Panc1 (cell line): ENCODE measurements at places on chromosomes 3 and 15. TPM values are rescaled to one million over a fixed set of nuclear protein-coding genes. Genes with fewer than 3 reads are reported as not detected.

- no peaks in the 10 kb centered on the region for H3K4me1 ChIP-seq
- H3K27ac ChIP-seq, result no peak overlapping the region
- H3K4me3 ChIP-seq, result no peak overlapping the region
- H3K36me3 ChIP-seq, result no peaks in the 10 kb centered on the region
- H3K27me3 ChIP-seq, result no peaks in the 10 kb centered on the region
These were observed 19.3 kb downstream of the ARHGAP31 start for GRCh38 chr3:119313461-119313860.

The SLC24A5 gene
- total RNA-seq, result not detected

The P2RY1 gene
- total RNA-seq, result 0.08 TPM

GRCh38 chr15:58558777-58559176 lies 127.0 kb downstream of the LIPC start:
- no peaks in the 10 kb centered on the region for H3K36me3 ChIP-seq
- no peaks in the 10 kb centered on the region for H3K4me1 ChIP-seq
- no peak overlapping the region for H3K4me3 ChIP-seq
- H3K27ac ChIP-seq, result no peak overlapping the region
- DNase-seq, result no peak
- no peaks in the 10 kb centered on the region for H3K27me3 ChIP-seq

DNA sequence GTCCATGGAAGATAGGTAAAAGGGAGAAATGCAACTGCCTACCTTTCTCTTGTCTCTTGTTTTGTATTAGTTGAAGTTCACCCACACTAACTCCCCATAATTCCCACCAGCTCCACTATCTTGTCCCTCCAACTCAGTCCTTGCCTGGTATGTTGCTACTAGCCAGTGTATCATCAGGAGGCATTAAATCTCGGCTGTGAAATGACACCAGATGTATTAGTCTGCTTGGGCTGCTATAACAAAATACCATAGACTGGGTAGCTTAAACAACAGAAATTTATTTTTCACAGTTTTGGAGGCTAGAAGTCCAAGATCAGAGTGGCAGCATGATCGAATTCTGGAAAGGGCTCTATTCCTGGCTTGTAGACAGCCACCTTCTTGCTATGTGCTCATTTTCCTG lies 102.3 kb upstream of the WDR72 start:
- H3K4me1 ChIP-seq, result no peaks in the 10 kb centered on the region
- H3K4me3 ChIP-seq, result no peak overlapping the region
- no peaks in the 10 kb centered on the region for H3K36me3 ChIP-seq
- H3K27me3 ChIP-seq, result no peaks in the 10 kb centered on the region

The FGF7 gene
- not detected for total RNA-seq

DNA sequence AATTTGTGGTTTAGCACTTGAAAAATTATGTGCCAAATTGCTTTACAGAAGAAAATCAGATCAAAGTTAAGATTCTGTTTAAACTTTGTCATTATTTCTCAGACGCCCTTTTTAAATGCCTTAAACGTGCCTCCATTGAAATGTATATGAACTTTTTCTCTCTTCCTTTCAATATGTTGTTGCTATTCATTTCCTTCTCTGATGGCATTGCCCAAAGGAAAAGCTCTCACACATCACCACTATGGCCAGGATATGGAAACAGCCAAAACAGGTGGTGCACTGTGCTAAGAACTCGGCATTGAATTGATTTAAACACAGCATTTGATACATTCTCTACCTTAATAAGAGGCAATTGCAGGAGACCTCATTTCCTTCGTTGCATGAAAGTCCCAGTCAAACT lies 35.7 kb upstream of the NR2F2 start:
- H3K27ac ChIP-seq, result no peak overlapping the region
- H3K4me3 ChIP-seq, result no peak overlapping the region

GRCh38 chr3:4850928-4851265 lies 128.3 kb upstream of the BHLHE40 start:
- H3K4me1 ChIP-seq, result no peaks in the 10 kb centered on the region
- H3K27me3 ChIP-seq, result no peaks in the 10 kb centered on the region
- no peak for DNase-seq
- no peak overlapping the region for H3K4me3 ChIP-seq
- H3K27ac ChIP-seq, result no peak overlapping the region
